ENCODE measurements at places on chromosomes 12 and 14. TPM values are rescaled to one million over a fixed set of nuclear protein-coding genes. Genes with fewer than 3 reads are reported as not detected.

DNA sequence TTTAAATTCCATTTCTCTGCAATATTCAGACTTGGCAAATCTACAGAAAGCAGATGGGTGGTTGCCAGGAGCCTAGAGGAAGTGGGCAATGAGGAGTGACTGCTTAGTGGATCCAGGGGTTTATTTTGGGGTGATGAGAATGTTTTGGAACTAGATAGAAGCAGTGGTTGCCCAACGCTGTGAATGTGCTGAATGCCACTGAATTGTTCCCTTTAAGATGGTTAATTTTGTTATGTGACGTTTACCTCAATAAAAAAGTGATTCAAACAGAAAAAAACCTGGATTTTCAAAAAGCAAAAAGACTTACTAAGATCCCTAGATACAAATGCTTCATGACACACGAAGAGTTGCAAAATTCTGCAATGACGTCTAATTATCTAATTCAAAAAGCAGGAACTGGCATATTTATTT, 34.2 kb downstream of the DAO start:
- no peaks in the 10 kb centered on the region for H3K27me3 ChIP-seq
- no peak for DNase-seq
- no peaks in the 10 kb centered on the region for H3K4me1 ChIP-seq
- H3K4me3 ChIP-seq, result no peak overlapping the region

DNA sequence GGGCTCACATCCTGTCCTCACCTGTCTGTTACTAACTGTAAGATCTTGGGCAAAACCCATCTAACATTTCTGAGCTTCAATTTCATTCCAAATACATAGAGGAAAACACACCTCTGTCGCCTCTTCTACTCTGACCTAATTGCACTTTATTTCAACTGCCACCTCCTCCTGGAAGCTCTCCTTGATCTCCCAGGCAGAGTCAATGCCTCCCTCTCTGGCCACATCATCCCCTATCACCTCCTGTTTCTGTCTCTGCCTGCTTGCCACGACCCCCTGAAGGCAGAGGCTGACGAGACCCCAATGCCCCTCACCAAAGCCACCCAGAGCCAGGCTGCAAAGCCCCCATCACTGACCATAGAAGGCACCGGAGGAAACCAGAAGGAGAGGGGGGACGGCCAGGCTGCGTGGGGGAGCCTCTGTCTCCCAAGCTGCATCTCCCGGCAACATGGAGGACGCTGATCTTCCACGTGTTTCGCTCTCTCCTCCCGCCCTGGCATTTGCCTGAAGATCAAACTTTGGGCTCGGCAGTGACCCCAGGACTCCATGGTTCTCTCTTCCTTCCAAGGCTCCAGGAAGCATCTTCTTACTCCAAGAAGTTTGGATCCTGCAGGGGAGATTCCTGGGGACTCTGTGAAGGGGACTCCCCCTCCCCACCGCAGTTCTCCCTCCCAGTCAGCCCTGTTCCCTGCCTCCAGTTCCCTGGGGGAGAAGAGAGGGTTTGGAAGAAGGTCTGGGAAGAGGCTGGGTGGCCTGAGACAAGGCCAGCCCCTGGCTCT, 50.1 kb upstream of the BCL11B start:
- DNase-seq, result no peak
- H3K4me1 ChIP-seq, result no peaks in the 10 kb centered on the region
- H3K4me3 ChIP-seq, result no peak overlapping the region
- H3K27me3 ChIP-seq, result no peaks in the 10 kb centered on the region

GRCh38 chr14:56150645-56151345, 32.6 kb downstream of the PELI2 start:
- no peak overlapping the region for H3K27ac ChIP-seq
- DNase-seq, result no peak
- no peak overlapping the region for H3K4me3 ChIP-seq
- peaks cover 7% of the 10 kb centered on the region for H3K4me1 ChIP-seq
- H3K36me3 ChIP-seq, result no peaks in the 10 kb centered on the region

DNA sequence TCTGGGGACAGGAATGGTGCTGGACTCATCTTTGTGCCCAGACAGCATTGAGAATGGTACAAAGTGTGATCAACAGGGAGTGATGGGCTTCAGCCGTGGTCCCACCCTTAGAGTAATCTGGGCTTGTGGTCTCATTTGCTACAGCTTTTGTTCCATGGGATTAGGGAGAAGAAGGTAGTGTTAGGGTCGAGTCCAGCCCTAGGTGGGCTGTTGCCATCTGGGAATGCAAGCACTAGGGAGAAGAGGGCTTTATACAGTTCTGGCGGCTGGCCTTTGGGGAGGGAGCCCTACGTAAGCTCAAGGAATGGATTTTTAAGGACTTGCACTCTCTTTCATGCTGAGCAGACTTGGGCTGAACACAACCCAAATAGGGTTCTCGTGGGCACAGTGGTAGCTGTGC, 4.9 kb downstream of the PLEKHG3 start:
- H3K4me3 ChIP-seq, result no peak overlapping the region
- no peak for DNase-seq
- H3K36me3 ChIP-seq, result peaks cover 36% of the 10 kb centered on the region
- H3K27me3 ChIP-seq, result no peaks in the 10 kb centered on the region

DNA sequence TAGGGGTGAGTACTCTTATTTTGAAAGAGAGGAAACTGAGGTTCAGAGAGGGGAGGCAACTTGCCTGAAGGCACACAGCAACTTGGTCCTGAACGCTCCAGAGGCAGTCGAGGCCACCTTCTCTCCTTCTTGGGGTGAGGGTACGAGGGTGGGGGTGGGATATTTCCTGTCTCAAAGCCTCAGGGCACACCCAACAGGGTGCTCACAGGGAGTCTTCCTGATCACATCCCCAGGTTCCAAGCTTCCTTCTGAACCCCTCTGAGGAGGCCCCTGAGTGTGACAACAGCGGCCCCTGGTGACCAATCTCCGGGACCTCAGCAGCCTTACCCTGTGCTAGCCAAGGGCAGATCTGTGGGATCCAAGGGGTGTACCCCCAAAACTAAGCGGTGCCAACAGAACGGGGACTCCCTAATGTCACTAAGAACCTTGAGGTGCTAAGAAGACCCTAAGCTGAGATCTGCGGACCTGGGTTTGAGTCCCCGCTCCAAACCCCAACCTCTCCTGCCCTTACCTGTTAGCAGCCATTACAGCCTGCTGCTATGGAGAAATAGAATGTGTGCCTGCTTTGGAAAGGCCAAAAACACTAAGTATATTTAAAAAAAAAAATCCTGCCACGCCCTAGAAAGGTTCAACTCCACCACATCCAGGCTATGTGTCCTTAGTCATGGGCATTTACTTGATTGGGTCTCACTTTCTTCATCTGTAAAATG, 57.9 kb downstream of the TRPV4 start:
- no peak overlapping the region for H3K27ac ChIP-seq
- H3K27me3 ChIP-seq, result no peaks in the 10 kb centered on the region

- H3K4me3 ChIP-seq, result no peak overlapping the region
- DNase-seq, result no peak
- no peak overlapping the region for H3K27ac ChIP-seq
- H3K4me1 ChIP-seq, result no peaks in the 10 kb centered on the region
- no peaks in the 10 kb centered on the region for H3K36me3 ChIP-seq
- H3K27me3 ChIP-seq, result no peaks in the 10 kb centered on the region
These were observed 60.7 kb downstream of the MSRB3 start for GRCh38 chr12:65339161-65339560.

DNA sequence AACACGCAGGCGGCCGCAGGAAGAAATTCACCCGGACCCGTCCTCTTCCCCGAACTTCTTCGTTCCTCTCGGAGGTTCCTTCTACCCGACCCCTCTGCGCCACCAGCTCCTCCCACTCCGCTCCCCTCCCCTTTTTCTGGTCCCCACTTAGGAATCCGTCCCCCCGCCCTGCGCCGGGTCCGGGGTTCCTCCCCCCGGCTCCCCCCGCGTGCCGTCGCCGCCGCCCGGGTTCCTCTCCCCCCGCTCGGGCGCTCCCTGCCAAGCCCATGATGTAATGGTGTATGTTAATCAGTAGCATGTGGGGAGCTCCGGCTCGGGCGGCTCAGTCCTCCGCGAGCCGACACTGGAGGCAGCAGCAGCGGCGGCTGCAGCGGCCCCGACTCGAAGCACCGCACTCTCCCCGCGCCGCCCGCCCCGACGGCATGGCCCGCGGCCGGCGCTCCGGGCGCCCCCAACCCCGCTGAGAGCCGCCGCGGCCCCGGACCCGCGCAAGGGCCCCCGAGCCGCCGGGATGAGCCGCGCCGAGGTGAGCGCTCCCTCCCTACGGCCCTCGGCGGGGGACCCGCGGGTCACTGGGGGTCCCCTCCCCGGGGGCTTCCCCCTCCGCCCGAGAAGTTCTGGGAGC, 1.0 kb upstream of the SAMD4A start:
- no peaks in the 10 kb centered on the region for H3K36me3 ChIP-seq
- no peak overlapping the region for H3K27ac ChIP-seq
- peak; percentile 85 for DNase-seq
- H3K4me3 ChIP-seq, result peak overlapping the region; percentile 74

Gene SLC17A8
- total RNA-seq, result not detected
